ENCODE measurements at places on chromosomes 7 and 10.

- no peak for DNase-seq
Measured at GRCh38 chr10:109838592-109839244, 84.6 kb downstream of the XPNPEP1 start.

DNA sequence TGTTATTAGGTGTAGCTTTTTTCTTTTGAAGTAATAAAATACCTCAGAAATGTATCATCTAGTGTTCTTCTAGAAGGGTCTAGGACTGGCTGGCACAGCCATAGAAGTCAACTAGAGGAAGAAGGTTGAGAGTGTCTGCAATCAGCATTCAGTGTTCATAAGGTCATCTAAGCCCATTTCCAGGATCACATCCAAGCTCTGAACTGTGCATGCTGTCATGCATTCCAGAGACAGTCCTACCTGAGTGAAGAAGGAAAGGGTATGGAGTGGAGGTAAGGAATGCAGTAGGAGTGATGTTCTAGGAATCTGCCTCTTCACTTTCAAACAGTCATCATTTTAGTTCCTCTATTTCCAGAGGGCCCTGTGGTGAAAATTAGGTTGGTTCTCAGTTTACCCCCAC lies 789.7 kb downstream of the GATA3 start:
- no peak for DNase-seq

DNA sequence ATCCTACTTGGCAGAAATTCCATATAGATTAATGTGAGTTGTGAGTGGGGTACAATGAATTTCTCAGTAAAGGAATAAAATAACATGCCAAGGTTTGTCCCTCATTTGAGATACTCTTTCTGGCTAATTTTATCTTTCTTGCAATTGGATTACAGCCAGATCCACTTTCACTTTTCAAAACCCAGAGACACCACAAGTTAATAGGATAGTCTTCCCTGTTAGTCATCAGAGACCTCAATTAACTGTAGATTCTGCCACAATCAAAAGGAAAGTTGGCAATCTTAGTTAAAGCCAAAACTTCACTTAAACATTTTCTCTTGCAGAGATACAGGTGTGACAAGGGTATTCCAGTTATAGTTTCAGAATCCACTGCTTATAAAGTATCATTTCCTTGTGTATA lies 91.4 kb upstream of the PHYHIPL start:
- no peak for DNase-seq

DNA sequence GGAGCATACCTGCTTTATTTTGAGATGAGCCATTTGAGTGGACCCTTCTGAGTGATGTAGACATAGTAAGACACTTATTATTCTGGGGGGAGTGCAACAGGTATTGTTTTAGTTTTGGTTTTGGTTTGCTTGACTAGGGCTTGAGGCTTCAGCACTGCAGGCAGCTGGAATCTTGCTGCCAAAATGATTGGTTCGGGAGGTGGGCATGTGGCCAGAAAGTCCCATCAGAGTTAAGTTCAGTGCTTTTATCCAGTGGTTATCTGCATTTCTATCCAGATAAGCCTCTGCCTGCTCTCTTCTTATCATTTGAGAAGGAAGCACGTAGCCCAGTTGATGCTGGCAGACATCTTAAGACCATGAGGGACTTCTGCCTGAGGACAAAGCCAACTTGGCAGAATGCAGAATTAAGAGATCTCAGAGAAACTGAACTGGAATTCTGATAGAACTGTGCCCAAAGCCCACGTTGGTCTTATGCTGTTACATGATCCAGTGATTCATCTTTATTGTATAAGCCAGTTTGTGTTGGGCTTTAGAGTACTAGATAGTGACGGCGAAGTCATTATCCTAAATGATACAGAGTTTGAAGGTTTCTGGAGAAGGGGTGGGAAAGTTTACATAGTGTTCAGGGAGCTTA lies 9.6 kb upstream of the JAZF1 start:
- no peak for DNase-seq

GRCh38 chr10:44921061-44921460 lies 9.9 kb downstream of the TMEM72 start:
- DNase-seq: no peak

GRCh38 chr7:79244482-79244881 lies 209.0 kb downstream of the MAGI2 start:
- DNase-seq: no peak

GRCh38 chr10:129495698-129496097 lies 28.7 kb downstream of the MGMT start:
- DNase-seq: no peak

DNA sequence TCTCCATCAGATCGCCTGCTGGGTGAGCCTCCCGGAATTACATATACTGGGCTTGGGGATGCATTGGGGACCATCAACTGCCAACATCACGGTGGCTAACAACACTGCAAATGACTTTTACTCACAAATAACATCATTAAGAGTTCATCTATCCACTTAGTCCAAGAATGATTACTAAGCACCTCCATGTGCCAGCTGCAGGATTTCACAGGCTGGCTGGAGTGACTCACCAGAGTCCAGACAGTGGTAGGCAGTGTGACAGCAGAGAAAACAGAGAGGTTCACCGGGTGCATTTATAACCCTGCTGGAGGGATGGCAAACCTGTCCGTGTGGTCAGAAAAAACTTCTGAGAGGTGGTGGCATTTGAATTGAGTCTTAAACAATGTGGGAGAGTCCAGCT lies 3.2 kb upstream of the IGFBP3 start:
- DNase-seq: no peak

DNA sequence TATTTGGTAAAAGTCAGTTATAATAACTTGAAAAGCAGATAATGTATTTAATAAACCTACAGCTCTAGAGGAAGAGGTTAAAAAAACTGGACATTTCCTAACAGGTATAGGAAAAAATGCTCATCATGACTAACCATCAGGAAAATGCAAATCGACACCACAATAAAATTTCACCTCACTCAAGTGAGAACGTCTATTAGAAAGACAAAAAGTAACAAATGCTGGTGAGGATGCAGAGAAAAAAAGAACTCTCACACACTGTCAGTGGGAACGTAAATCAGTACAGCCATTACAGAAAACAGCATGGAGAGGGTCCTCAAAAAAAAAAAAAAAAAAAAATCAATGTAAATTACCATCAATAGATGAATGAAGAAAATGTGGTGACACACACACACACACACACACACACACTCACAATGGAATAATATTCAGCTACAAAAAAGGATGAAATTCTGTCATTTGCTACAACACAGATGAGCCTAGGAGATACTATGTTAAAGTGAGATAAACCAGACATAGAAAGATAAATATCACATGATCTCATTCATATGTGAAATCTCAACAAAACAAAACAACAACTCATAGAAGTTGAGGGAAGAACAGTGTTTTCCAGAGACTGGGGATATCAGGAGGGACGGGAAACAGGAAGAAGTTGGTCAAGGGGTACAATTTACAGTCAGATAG lies 20.1 kb downstream of the EPC1 start:
- DNase-seq: no peak

DNA sequence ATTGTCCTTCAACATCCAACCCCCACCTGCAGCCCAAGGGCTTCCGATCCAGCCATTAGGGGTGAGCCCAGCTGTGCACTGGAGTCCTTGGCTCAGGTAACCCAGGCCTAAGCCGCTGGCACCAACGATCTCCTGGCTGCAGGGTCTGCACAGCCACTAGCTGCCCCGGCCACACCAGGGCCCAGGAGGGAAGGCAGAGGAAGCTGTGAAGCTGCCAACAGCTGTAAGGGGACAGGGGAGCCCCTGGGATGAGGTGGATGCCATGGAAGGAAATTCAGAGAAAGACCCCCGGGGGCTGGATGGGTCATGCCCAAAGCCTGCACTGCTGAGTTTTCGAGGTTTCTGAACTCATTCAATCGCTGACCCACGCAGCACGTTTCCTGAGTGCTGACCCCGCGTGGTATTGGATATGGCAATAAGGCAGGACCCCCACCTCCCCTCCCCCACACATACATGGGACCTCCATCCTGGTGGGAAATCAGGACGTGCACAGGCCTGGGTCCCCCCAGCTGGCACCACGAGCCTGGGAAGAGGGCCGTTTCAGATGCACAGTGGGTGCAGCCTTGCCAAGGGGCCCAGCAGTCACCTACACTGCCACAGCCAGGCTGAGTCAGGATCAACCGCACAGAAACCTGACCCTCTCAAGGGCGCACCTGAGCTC lies 170.3 kb downstream of the DIP2C start:
- DNase-seq: no peak

All from activated CD8-positive, alpha-beta memory T cell treated with anti-CD3 and anti-CD28 coated beads for 48 hours (primary cell).